GM12864 (cell line): ENCODE measurements at places on chromosomes 2 and 18.

GRCh38 chr2:118837067-118837466, 10.4 kb downstream of the EN1 start:
- DNase-seq = no peak

DNA sequence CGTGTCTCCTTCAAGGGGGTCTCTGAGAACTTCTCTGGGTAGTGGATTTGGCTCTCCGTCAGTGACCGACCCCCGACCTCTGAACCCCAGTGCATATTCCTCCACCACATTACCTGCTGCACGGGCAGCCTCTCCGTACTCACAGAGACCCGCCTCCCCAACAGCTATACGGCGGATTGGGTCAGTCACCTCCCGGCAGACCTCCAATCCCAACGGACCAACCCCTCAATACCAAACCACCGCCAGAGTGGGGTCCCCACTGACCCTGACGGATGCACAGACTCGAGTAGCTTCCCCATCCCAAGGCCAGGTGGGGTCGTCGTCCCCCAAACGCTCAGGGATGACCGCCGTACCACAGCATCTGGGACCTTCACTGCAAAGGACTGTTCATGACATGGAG, 168.2 kb downstream of the PKP4 start:
- DNase-seq = no peak

GRCh38 chr2:80139001-80139400, 165.6 kb downstream of the LRRTM1 start:
- DNase-seq = no peak

- DNase-seq = no peak
These were observed 160.2 kb downstream of the MIB1 start for GRCh38 chr18:21900605-21901352.
